ENCODE measurements at places on chromosomes 4 and X. TPM values are rescaled to one million over a fixed set of nuclear protein-coding genes. Genes with fewer than 3 reads are reported as not detected.

SHOX gene
- not detected for total RNA-seq

GRCh38 chr4:94649381-94650133, 108.2 kb upstream of the BMPR1B start:
- H3K27me3 ChIP-seq = no peaks in the 10 kb centered on the region
- H3K36me3 ChIP-seq = no peaks in the 10 kb centered on the region
- no peak overlapping the region for H3K27ac ChIP-seq
- no peaks in the 10 kb centered on the region for H3K4me1 ChIP-seq

DNA sequence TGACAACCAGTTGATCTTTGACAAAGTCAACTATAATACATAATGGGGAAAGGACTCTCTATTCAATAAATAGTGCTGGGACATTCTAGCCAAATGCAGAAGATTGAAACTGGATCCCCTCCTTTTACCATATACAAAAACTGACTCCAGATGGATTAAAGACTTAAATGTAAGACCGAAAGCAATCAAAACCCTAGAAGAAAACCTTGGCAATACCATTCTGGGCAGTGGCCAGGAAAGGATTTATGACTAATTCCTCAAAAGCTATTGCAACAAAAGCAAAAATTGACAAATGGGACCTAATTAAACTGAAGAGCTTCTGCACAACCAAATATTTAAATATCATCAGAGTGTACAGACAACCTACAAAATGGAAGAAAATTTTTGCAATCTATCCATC, 185.1 kb downstream of the NPNT start:
- H3K27me3 ChIP-seq = no peaks in the 10 kb centered on the region
- H3K4me3 ChIP-seq = no peak overlapping the region
- DNase-seq = no peak
- no peaks in the 10 kb centered on the region for H3K4me1 ChIP-seq

- H3K27me3 ChIP-seq = no peaks in the 10 kb centered on the region
- H3K4me1 ChIP-seq = no peaks in the 10 kb centered on the region
- no peak overlapping the region for H3K27ac ChIP-seq
- H3K4me3 ChIP-seq = no peak overlapping the region
Measured at GRCh38 chr4:108149588-108150380, 18.9 kb downstream of the LEF1 start.

DNA sequence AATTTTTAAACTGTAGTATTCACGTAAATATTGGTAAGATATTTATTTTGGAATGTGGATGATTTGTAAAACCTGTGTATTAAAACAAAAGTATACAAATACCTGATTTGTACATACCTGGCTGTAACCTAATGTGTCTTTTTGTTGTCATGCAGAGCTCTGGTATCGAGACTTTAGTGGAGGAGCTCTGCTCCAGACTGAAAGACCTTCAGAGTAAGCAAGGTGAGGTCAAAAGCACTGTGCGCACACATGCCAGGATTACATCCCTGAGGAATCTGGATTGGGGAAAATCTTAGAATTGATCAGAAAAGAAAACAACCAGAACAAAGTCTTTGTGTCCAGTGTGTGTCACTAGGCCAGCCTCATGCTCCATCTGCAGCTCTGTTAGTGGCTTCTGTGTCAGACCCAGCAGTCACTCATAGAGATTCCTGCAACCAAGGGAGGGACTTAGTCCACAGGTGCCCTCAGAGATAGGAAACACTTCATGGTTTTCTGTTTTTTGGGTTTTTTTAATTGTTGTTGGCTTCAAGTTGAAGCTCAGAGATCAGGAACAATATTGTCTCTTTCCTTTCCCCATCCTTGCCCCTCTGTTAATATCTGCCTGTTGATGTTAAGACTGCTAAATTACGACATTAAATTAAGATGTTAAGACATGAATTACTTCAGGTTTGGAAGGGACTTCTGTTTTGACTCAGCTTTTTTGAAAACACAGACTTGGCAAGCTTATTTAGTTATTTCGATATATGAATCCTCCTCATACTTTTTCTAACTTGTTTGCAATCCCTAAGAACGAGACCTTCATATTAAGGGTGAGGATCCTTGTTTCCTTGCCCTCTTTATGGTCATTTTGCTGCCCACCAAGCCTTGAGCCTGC, 52.4 kb upstream of the TBC1D14 start:
- H3K27ac ChIP-seq = no peak overlapping the region
- peaks cover 65% of the 10 kb centered on the region for H3K36me3 ChIP-seq
- no peak for DNase-seq
- H3K27me3 ChIP-seq = no peaks in the 10 kb centered on the region

- DNase-seq = no peak
- H3K27ac ChIP-seq = no peak overlapping the region
- no peak overlapping the region for H3K4me3 ChIP-seq
- no peaks in the 10 kb centered on the region for H3K4me1 ChIP-seq
Measured at GRCh38 chr4:57575426-57575825, 465.2 kb upstream of the IGFBP7 start.

DNA sequence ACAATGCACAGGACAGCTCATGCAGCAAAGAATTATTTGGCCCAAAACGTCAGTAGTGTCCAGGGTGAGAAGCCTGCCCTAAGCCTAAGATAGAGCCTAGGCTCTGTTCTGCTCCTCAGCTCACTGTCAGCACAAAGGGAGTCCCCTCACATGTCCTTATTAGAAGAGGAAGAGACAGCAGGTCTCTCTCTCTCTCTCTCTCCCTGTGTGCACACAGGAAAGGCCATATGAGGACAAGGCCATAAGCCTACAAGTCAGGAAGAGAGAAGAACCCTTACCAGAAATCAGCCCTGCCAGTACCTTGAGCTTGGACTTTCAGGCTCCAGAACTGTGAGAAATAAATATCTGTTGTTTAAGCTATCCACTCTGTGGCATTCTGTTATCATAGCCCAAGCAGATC, 20.4 kb downstream of the FAM184B start:
- no peaks in the 10 kb centered on the region for H3K4me1 ChIP-seq
- H3K27me3 ChIP-seq = no peaks in the 10 kb centered on the region
- DNase-seq = no peak
- no peak overlapping the region for H3K4me3 ChIP-seq

DNA sequence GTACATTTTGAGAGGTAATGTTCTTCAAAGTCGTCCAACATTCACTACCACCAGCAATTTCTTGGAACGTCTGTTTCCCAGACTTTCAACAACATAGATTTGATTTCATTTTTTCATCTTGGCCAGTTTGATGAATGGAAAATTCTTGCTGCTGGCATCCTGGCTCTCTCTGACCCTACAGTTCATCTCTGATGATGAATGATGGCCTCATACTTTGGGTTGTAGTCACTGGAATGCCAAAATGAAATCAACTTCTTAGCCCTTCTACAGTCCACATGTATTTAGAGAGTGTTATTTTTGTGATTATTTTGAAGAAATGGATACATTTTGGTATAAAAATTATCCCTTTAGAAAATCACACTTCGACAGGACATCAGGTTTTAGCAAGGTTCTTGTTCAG, 8.8 kb downstream of the CHST7 start:
- no peak overlapping the region for H3K27ac ChIP-seq
- no peak overlapping the region for H3K4me3 ChIP-seq
- H3K27me3 ChIP-seq = no peaks in the 10 kb centered on the region
- no peaks in the 10 kb centered on the region for H3K36me3 ChIP-seq

MTCP1 gene
- 16.1 TPM for total RNA-seq

L1CAM gene
- 2.2 TPM for total RNA-seq

CHRNA9 gene
- total RNA-seq = not detected

GRCh38 chr4:170114636-170115035, 24.9 kb upstream of the AADAT start:
- DNase-seq = no peak
- no peaks in the 10 kb centered on the region for H3K4me1 ChIP-seq
- H3K27me3 ChIP-seq = no peaks in the 10 kb centered on the region
- no peak overlapping the region for H3K4me3 ChIP-seq

- H3K27me3 ChIP-seq = no peaks in the 10 kb centered on the region
- H3K4me1 ChIP-seq = no peaks in the 10 kb centered on the region
- H3K36me3 ChIP-seq = no peaks in the 10 kb centered on the region
Measured at GRCh38 chr4:146095860-146096259, 79.7 kb upstream of the LSM6 start.

FAM47A gene
- not detected for total RNA-seq

UGT2B15 gene
- total RNA-seq = 0.85 TPM

LRRC66 gene
- not detected for total RNA-seq

FRG2 gene
- total RNA-seq = not detected

GRCh38 chr4:54678826-54679225, 21.1 kb downstream of the KIT start:
- H3K4me1 ChIP-seq = peaks cover 4% of the 10 kb centered on the region
- H3K27me3 ChIP-seq = no peaks in the 10 kb centered on the region
- H3K27ac ChIP-seq = no peak overlapping the region
- no peak overlapping the region for H3K4me3 ChIP-seq
- DNase-seq = no peak

GRCh38 chrX:47316276-47317025, 53.9 kb upstream of the ZNF157 start:
- H3K36me3 ChIP-seq = no peaks in the 10 kb centered on the region
- DNase-seq = peak; percentile 30
- no peaks in the 10 kb centered on the region for H3K27me3 ChIP-seq
- no peak overlapping the region for H3K4me3 ChIP-seq
- no peaks in the 10 kb centered on the region for H3K4me1 ChIP-seq

DNA sequence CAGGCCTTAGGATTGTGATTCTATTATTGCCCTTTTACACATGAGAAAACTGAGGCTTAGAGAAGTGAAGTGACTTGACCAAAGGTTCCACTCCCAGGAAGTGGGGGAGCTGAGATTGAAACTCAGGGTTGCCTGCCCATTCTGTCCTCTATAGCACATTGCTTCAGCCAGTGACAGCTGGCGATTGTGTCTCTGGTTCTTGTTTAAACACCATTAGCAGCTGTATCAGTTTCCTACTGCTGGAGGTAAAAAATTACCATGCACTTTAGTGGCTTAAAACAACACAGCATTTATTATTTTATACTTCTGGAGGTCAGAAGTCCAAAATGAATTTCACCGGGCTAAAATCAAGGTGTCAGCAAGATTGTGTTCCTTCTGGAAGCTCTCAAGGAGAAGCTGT, 205.8 kb upstream of the MAMLD1 start:
- no peak overlapping the region for H3K4me3 ChIP-seq
- DNase-seq = no peak
- H3K4me1 ChIP-seq = no peaks in the 10 kb centered on the region
- H3K36me3 ChIP-seq = no peaks in the 10 kb centered on the region

DNA sequence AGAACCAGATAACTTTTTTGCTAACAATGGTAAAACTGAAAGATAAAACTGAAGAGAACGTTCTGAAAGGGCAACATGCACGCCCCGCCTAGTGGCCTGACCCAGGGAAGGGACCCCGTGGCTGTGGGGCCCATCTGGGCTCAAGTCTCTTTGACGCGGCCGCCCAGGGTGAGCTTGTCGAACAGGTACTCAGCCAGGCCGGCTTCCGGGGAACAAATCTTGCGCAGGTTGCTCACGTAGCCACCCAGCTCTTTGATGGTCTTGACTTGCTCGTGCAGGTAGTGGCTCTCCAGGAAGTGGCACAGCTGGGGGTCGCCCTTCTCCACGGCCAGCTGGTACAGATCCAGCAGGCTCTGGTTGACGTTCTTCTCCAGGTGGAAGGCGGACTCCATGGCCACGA, 579 bp downstream of the FTHL17 start:
- DNase-seq = peak; percentile 71
- no peak overlapping the region for H3K4me3 ChIP-seq
- no peaks in the 10 kb centered on the region for H3K4me1 ChIP-seq
- H3K36me3 ChIP-seq = no peaks in the 10 kb centered on the region

- H3K4me1 ChIP-seq = no peaks in the 10 kb centered on the region
- no peaks in the 10 kb centered on the region for H3K27me3 ChIP-seq
- no peak overlapping the region for H3K27ac ChIP-seq
- no peak for DNase-seq
- H3K4me3 ChIP-seq = no peak overlapping the region
Measured at GRCh38 chr4:78213218-78213617, 156.1 kb downstream of the FRAS1 start.

Measured in spleen (tissue), 13 donors.